ENCODE measurements at places on chromosomes 5 and 9.

DNA sequence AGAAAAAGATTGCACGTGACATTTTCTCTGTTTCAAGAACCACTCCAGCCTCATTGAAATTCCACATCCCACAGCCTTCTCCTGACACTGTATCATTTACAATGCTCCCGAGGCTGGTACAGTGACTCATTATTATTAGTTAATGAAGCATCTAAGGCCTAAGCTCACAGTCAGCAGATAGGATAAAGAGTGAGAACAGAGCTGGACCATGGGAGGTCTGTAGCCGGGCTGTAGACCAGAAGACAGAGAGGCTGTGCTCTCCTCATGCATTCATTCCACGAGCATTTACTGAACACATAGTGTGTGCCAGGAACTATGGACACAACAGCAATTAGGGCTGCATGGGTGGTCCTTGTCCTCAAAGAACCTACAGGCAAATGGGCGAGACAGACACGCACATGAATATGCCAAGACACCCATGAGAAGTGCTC is 47.3 kb upstream of the GALNT10 start:
- no peak for DNase-seq

DNA sequence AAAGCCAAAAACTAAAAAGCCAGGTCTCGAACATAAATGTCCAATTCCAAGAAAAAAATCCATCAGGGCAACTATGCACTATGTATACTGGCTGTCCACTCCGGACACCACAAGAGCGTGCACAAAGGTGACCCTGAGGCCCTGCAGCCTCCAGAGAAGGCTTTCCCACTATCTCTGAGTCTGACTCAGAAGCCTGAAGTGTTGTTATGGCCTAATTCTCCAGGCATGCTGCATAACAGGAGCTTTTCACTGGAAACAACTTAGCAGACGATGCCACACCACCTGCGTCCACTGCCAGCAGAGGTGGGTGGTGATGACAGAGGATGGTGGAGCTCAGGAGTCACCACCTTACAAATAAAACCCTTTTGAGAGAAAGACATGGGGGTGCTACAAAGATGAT is 63.7 kb downstream of the HABP4 start:
- no peak for DNase-seq

DNA sequence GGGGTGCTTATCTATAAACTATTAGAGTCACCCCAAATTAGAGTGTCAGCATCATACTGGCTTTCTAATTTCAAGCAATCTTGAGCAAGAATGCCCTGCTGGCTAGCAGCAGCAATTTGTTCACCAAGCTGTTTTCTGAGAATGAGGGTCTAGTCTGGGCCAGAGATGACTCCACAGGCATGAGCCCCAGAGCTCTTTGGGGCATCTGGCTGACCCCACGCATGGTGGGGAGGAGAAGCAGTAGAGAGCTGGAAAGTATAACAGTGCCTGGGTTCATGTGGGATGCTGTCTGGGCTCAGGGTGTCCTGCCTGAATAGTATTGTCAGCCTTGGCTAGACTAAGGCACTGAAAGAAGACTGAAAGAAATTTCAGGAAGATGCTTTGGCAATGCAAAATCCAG is 64.9 kb downstream of the C6 start:
- DNase-seq, result no peak

DNA sequence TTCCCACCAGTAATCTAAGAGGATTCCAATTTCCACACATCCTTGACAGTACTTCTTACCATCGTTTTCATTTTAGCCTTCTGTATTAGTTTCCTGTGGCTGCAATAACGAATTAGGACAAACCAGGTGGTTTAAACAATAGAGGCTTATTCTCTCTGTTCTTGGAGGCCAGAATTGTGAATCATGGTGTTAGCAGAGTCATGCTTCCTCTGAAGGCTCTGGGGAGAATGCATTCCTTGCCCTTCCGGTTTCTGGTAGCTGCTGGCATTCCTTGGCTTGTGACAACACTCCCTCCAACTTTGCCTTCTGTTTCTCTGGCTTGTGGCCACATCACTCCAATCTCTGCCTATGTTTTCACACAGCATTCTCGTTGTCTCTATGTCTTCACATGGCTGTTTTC is 23.5 kb downstream of the RIGI start:
- no peak for DNase-seq

DNA sequence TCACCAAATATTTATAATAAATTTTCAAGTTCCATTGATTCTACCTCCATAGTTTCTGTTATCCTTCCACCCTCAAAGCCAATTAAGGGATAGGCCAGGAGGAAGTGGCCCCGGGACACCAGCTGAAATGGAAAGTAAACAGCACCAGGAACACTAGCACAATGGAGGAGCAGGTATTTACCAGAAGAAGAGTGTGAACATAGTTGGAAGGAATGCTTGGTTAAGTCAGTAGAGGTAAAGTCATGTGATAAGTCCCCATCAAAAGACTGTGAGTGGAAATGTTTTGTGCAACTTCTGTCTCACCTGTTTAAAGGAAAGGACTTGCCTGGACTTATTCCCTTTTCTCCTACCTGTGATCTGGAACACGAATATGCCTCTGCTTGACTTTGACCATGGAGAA is 146.7 kb upstream of the RAI14 start:
- DNase-seq, result no peak

- no peak for DNase-seq
Measured at GRCh38 chr5:160921423-160922285, 69.6 kb upstream of the ATP10B start.

DNA sequence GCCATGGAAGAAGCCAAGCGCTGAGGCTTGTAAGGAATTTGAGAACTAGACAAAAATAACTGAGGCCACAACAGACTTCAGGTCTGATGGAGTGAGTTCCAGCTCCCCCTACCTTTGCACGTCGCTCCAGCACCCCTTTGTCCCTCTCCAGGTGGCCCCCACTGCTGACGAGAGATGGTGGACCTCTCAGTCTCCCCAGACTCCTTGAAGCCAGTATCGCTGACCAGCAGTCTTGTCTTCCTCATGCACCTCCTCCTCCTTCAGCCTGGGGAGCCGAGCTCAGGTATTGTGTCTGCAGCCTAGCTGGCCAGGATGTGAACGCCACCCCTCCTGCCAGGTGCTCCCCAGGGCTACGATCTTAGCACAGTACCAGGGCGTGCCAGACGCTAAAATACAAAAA is 5.2 kb downstream of the BTNL9 start:
- no peak for DNase-seq

- no peak for DNase-seq
Measured at GRCh38 chr5:59328709-59329296, 564.7 kb downstream of the PDE4D start.

GRCh38 chr9:135186248-135187164 is 99.0 kb downstream of the OLFM1 start:
- DNase-seq, result peak; percentile 15

DNA sequence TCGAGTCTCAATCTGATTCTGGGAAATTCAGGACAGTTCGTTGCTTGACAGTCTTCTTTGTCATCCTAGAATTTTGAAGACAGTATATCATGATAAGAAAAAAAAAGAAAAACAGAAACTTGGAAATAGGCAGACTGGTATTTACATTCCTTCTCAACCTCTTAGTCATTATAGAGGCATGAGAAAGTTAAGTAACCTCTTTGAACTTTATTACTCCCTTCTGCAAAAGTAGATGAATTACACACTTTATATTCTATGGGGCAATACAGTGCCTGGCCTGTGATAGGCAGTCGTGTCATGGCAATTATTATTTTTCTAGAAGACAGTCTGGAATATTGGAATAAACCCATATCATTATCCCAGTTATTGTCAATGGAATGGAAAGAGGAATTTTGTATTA is 828.9 kb downstream of the TLR4 start:
- no peak for DNase-seq

DNA sequence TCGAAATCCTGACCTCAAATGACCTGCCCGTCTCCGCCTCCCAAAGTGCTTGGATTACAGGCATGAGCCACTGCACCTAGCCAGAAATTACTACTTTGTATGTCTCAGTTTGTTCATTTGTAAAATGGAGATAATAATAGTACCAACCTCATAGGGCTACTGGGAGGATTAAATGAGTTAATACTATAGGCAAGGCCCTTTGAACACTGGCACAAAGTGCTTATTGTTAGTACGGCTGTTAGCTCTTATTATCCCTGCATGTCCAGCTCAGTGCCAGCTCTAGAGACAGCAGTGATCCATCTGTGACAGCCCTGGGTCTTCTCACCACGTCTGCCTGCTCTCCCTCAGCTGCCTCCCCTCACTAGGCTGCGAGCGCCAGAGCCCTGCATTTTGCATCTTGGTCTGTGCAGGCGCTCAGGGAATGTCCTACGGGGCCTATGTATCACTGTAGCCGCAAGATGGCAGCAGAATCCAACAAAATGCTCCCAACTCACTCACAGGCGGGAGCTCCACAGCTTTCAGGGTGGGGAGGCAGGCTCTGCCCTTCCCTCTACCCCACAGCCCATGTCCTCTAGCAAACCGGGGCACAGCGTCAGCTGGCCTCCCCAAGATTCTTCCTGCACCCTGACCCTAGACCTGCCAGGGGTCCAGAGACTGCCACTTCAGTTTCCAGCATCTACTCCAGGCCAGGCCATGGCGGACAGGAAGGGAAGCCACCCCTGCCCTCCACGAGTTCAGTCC is 17.7 kb upstream of the AKNA start:
- peak; percentile 67 for DNase-seq

DNA sequence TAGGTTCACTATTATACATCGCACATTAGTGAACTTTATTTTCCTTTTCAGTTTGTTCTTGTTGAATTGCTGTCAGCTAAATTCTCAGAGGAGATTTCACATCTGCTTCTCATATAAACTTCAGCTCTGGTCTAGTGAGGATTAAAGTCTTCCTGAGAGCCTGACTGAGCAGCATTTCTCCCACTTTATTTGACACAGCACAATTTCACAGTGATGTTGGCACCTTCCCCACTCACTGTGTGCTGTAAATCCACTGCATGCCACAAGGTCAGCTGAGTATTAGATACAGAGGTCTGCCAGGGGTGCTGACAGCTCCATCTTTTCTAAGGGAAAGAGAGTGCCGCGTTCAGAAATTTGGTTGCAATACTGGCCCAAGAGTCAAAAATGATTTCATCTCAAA is 567.4 kb downstream of the PRR16 start:
- DNase-seq, result no peak

DNA sequence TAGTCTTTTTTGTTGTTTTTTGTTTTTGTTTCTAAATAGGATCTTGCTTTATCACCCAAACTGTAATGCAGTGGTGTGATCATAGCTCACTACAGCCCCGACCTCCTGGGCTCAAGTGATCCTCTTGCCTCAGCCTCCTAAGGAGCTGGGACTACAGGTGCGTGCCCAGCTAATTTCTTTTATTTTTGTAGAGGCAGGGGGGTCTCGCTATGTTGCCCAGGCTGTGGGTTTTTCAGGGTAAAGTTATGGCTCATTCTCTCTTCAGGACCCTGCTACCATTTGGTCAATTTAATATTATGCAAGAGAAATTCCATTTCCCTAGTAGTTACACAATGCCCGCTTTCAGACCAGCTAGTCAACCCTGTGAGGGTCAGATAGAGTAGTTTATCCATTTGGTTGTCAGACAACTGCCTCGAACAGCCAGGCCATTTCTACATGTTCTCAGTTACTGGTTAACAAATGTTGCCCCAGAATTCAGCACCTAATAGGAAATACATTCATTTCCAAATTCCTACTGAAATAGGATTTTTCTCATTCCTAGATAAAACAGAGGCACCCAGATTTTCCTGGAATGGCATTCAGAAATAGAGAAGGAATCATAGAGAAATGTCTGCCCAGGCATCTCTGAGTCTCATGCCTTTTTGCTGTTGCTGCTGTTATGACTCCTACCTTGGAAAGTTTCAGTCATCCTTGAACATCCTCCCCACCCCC is 6.4 kb upstream of the GLIS3 start:
- no peak for DNase-seq

DNA sequence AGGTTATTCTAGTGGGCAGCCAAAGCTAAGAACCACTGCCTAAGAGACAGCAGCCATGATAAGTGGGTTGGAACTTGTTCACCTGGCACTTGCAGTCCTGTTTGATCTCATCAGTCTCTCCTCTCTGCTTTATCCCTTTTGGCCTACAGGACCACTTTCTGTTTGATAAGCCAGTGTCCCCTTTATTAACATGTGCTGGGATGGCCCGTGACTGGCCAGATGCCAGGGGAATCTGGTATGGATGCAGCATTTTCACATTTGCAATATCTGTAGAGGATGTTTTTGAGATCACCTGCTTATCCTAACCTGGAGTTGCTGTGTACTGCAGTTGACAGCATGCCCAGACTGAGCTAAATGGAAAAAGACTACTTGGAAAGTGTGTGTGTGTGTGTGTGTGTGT is 23.6 kb downstream of the CKMT2 start:
- no peak for DNase-seq

GRCh38 chr5:19866090-19866450 is 121.9 kb downstream of the CDH18 start:
- DNase-seq, result no peak

GRCh38 chr9:136105398-136106135 is 10.5 kb upstream of the NACC2 start:
- DNase-seq, result no peak

DNA sequence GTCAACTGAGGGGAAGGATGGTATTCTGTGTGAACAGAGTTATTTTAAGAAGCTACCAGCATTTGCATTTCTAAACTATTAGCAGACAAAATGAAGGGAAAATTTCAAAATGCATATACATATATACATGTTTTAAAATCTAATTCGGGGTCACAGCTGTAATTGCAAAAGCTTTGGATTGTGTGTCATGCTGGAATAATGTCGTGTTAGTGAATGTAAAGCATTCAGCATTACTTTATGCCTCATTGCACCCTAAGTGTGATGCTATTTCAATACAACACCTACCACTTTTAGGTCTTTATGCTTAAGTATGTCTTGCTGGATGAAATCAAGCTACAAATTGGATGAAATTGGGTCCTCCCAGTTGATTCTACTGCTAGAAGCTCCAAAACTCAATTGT is 687.6 kb upstream of the MEF2C start:
- no peak for DNase-seq
